ENCODE measurements at places on chromosomes 7 and 10. TPM values are rescaled to one million over a fixed set of nuclear protein-coding genes. Genes with fewer than 3 reads are reported as not detected.

The SNCG gene
- total RNA-seq: not detected

The LIPJ gene
- total RNA-seq: not detected

The STK17A gene
- 67.9 TPM for total RNA-seq

The TAS2R41 gene
- total RNA-seq: not detected

The POM121L12 gene
- not detected for total RNA-seq
